ENCODE measurements at places on chromosomes 5 and 9. TPM values are rescaled to one million over a fixed set of nuclear protein-coding genes. Genes with fewer than 3 reads are reported as not detected.

DNA sequence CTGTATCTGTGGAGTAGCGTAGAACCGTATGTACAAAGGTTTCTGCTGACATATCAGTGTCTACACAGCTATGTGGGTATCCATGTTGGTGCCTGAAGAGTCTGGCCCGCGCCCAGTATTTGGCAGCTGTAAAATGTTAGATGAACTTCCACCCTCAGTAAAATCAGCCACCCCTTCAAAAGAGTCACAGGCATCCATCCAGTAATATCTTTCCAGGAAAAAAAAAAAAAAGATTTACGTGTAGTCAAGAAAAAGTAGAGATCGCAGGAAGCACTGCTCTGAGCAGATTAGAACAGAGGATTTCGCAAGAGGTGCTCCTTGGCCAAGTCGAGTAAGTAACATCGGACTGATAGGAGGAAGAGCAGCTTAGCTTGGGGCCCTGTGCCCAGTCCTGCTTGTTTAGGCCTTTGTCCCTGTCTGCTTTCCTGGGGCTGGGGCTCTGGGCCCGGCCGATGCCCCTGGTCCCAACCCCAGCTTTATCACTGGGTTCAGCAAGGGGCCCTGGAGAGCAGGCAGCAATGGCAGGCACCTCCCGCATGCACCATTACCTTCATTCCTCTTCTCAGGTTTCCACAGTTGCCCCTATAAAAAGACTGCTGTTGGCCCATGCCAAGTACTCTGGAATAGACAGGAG, 21.2 kb downstream of the DAPK1 start:
- DNase-seq, result no peak

DNA sequence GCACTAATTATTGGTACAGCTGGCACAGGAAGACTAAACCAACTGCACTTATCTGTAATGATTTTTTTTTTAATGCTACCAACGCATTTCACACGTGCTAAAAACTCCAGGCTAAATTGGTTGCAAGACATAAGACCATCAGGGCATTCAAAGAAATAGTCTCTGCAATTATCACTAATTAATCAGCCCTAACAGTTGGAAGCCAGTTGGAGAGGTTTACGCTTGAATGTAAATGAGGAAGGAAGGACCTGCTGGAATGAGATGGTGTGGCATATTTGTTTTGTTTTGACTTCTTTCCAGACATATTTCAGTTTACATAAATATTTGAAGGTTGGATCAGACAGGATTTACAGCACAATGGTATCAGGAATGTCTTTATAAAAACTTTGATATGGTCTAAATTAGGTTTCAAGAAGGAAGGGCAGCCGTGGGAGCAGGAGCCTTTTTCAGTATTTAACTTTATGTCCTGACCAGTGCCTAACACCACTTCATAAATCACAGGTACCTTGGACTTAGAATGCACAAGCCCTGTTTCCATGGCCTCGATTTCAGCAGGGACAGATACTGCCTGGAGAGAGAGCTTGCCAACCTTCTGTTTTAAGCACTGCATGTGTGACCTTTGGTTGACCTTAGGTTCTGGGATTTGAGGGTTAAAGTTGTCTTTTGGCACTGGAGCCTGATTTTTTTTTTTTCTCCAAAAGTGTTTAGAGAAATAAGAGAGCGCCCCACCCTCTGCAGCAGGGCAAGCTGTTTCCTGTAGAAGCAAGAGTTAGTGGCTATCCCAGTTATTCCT, 199.8 kb upstream of the MAP3K1 start:
- no peak for DNase-seq

DNA sequence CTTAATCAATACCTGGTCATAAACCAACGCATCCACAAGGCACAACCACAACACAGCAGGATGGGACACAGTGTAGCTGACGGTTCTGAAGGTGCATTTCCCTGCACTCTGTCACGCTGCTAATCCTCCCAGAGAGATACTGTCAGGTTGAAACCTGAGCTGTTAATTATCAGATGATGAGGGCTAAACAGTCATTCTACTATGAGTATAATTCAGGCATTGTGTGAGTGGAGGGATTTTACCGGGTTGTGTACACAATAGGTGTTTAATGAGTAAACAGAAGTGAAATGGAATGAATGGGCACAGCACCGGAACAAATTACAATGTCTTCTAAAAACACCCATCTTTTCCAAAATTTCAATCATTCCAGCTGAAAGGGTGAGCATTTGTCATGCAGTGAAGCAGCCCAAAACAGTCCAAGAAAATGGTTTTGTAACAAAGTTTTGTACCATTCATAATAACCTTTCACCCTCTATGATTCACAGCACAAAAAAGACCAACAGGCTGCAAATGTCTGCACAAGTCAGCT, 71.5 kb downstream of the ABCA1 start:
- no peak for DNase-seq

GRCh38 chr9:106920701-106921283, 57.8 kb downstream of the ZNF462 start:
- peak; percentile 12 for DNase-seq

DNA sequence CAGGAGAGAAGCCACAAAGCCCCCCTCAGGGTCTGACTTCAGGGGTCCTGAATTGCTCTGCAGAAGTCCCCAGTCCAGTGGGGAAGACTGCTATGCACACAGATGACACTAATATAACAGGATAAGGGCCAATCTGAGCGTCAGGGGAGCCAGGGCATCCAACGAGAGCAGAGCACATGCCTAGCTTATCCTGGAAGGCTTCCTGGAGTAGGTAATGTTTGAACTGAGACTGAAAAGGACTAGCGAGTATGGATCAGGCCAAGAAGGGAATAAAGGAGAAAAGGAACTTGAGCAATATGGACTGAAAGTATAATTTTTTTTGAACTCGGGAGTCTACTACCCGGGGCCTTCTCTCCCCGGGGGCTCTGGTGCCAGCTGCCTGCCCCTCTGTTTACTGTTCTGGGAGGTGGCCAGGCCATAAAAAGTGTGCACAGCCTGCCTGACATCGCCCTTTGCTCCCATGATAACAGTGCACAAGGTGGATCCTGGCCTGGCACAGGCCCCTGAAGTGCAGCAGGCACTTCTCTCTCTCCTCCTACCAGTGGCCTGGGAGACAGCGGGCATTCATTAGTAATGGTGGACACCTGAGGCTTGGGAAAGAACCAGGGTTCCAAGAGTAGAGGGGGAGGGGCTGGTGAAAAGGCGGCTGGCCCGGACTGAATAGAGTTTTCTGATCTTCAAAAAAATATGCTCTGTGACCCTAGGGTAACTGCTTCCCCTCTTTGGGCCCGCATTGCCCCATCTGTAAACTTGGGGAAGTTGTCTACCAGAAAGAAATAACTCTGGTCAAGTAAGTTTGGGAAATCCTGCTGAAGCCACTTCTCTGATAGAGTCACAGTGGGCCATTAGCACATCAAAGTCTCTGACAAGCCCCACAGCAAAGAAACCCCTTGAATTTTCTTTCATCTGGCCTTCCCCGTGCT, 4.6 kb upstream of the SLC6A7 start:
- DNase-seq, result no peak

The FBXL7 gene
- total RNA-seq, result 20.8 TPM

The SMIM33 gene
- total RNA-seq, result not detected

The HEMGN gene
- total RNA-seq, result not detected

DNA sequence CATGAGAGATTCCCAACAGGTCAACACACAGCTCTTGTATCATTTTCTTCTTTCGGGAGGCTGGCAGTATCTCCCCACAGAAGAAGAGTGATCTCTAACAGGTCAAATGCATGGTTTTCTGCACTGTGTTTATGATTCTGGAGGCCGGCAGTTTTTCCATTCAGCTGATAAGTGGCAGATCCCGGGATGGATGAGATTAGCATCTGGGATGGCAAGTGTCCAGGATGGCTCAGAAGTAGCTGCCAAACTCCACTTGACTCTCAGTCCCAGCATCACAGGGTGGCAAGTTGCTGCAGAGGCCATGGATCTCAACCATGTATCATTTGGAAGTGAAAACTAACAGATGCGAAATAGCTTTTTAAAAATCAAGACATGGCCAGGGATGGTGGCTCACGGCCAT, 97.8 kb upstream of the SLC44A1 start:
- DNase-seq, result no peak

GRCh38 chr5:164433106-164433870, 927.9 kb downstream of the MAT2B start:
- DNase-seq, result no peak

- DNase-seq, result no peak
Observed at GRCh38 chr5:80059354-80059980, 24.3 kb downstream of the THBS4 start.

GRCh38 chr9:12778389-12778788, 3.6 kb downstream of the LURAP1L start:
- no peak for DNase-seq

The C1QTNF3 gene
- total RNA-seq, result 8.7 TPM

The HRCT1 gene
- total RNA-seq, result not detected
